ENCODE measurements at places on chromosomes 5 and 9.
A peak's percentile ranks its signal among the peaks of the same experiment; 100 is the strongest.

DNA sequence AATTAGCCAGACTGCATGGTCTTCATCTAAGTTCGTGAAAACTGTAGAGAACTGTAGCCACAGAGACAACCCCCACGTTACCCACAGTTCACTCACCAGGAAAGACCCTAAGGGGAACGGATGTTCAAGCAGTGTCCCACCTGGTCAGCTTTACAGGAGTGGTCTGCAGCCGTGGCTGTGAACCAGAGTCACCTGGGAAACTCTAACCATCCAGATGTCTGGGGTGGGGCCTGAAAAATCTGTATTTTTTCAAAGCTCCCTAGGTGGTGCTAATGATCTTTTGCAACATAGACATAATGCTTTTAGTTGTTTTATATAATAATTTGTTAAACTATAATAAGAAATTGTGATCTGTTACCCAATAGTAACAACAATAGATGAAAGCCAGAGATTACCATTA is 47.7 kb upstream of the ANGPTL2 start:
- DNase-seq, result no peak

- DNase-seq, result no peak
Measured at GRCh38 chr9:35253075-35253474, 91.3 kb downstream of the UNC13B start.

DNA sequence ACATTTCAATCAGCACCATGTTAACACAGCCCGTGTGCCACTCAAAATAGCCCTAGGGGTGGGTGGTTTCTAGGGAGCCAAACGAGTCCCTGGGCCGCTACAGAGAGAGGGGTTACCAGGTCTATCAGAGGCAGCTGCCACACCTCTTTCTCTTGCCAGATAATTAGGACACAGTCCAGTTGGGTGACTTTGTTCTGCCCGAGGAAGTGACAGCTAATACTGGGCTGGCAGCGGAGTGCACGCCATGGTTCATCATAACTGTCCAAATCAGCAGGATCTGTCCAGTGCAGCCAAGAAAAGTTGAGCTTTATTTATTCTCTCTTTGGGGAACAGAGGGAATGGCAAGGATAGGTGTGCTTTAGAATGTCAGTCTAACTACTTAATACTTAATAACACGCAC is 583.8 kb downstream of the BRINP1 start:
- no peak for DNase-seq

- no peak for DNase-seq
Measured at GRCh38 chr5:50715001-50715400, 48.6 kb downstream of the PARP8 start.

- no peak for DNase-seq
Measured at GRCh38 chr9:130421802-130422276, 22.9 kb upstream of the ASS1 start.

DNA sequence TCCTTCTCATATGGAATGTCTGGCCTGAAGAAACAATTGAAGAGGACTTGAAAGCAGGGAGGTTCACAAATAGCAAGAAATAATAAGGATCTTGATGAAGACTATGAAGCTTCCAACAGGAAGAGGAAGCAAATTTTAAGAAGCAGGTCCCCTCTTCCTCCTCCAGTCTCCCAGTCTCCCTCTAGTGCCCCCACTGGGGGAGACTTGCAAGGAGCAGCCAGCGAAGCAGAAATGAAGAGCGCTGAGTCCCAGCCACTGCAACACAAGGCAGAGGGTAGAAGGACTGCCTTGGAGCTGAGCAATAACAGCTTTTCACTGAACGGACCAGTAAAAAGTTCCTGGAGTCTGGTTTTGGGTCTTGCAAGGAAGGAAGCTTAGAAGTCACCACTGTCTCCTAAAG is 32.6 kb upstream of the ACO1 start:
- DNase-seq, result no peak

- peak; percentile 23 for DNase-seq
Measured at GRCh38 chr9:126618585-126619360, 5.0 kb downstream of the LMX1B start.

GRCh38 chr5:67401172-67401571 is 204.6 kb upstream of the CD180 start:
- no peak for DNase-seq

DNA sequence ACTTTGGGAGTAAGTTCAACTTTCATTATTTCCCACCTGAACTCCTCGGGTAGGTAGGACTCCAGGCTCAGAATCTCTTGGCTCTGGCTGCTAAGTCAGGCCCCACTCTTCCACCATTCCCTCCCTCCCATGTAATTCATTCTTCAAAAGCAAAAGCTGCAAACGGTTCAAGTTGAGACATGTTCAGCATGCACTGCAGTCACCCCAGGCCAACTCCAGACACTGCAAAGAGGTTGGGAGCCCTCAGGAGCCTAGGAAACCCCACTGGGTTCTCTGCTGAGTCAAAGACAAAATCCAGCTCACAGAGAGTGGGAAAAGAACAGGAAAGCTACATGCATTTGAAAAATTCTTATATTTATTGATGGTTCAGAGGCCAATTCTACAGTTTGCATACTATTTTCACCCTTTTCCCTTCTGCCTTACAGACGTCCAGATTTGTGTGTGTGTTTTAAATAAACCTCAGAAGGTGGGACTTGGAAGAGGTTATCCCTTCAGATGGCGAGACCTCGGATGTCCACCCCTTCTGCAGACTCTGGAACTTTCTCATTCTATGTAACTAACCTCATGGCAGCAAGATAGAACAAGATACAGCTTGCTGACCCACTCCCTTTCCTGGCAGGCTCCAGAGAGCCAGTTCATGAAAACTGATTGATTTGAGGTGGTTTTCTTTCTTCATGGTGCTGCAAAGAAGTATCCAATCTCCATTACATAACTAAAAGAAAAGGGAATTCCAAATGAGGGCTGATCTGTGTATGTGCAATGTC is 65.7 kb upstream of the EQTN start:
- no peak for DNase-seq

DNA sequence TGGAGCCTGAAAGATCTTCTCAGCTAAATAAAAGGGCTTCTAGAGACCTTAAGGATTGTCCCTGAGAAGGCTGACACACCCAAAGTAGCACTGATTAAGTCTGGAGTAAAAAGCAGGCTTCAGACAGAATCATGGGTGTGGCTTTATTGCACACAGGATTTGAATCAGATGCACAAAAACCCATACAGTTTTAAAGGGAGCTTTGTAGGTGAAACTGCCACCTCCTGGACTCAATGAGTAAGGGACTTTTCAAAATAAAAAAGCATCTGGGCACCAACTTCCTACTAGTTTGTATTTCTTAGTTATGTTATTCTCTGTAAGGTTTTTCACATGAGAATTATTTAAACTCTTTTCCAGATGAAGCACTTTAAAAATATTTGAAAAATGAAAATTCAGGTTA is 129.4 kb downstream of the EDIL3 start:
- no peak for DNase-seq

DNA sequence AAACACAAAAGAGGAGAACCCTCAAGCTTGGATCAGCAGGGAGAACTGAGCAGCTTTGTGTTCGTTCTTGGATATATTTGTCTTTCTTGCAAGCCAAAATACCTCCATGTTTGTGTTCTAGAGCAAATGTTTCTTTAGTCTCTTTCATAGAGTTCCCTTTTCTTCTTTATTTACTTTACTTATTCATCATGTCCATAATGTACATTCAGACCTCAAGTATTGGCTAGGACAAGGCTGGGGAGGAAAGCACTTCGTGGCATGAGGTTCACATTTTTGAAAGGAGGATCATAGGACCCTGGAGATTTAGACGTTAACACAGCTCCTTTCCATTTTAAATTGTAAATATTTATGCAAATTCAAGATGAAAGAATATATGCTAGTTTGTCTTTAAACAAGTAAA is 590.2 kb upstream of the MEF2C start:
- DNase-seq, result no peak
